ENCODE measurements at places on chromosomes 5 and 9. TPM values are rescaled to one million over a fixed set of nuclear protein-coding genes. Genes with fewer than 3 reads are reported as not detected.

The PALM2AKAP2 gene
- 26.2 TPM for total RNA-seq

The TMEFF1 gene
- 0.80 TPM for total RNA-seq

The INSL4 gene
- not detected for total RNA-seq

The ZMAT2 gene
- 42.9 TPM for total RNA-seq

The ERAP2 gene
- total RNA-seq: 32.1 TPM

The ARL14EPL gene
- not detected for total RNA-seq

The RBM27 gene
- 17.0 TPM for total RNA-seq

The C9 gene
- total RNA-seq: 0.27 TPM

The KCNMB1 gene
- total RNA-seq: 2.5 TPM

The GRIN3A gene
- 0.24 TPM for total RNA-seq

The DDX46 gene
- 43.3 TPM for total RNA-seq

The ANAPC2 gene
- 58.2 TPM for total RNA-seq

The SPATA31C1 gene
- not detected for total RNA-seq

The SLC34A3 gene
- total RNA-seq: not detected

The SELENOP gene
- 705 TPM for total RNA-seq

The STKLD1 gene
- total RNA-seq: 1.6 TPM

All from lower lobe of right lung (tissue), 2 donors.